ENCODE measurements at places on chromosomes 3 and 15.

DNA sequence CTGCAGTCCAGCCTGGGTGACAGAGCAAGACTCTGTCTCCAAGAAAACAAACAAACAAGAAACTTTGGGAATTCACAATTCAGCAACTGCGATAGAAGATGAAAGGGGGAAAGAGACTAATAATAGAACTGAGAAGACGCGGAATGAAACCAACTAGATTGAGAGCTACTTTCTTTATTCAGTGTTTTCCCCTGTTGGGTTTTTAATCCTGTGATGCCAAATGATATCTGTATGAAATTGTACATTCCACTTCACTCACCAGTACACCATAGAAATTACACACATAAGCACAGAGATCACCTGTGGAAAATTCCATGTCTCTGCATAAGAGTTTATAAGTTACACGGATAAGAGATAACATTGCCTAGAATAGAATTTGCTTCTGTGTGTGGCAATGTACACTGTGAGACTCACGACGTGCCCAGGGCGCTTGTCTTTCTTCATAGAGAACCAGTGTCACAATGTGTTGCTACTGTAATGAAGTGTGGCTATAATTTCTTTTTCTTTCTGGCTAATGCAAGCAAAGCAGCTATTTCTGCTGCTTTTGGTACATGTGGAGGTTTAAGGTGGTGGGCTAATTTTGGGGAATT, 17.7 kb upstream of the CHST2 start:
- no peak for DNase-seq

DNA sequence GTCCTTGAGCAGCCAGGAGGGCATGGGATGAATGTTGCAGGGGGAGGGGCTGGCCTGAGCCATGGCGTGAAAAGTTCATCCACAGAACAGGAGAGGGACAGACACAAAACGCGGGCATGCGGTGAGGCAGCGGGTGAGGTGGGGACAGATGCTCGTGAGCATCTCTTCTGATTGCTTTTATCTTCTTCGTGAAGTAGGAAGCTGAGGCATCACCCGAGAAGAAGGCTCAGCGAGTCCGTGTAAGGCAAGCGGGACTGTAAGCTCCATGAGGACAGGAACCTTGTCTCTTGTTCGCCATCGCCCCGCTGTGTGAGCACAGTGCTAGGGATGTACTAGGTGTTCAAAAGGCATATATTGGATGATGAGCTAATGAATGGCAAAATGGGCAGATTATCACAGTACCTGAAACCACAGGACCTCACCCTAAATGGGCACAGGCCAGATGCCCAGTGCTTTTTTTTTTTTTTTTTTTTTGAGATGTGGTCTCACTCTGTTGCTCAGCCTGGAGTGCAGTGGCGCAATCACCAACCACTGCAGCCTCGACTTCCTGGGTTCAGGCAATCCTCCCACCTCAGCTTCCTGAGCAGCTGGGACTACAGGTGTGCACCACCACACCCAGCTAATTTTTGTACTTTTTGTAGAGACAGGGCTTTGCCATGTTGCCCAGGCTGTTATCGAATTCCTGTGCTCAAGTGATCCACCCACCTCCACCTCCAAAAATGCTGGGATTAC, 46.8 kb downstream of the CPN2 start:
- DNase-seq = no peak

GRCh38 chr3:11053926-11054503, 61.5 kb downstream of the SLC6A1 start:
- DNase-seq = no peak

- no peak for DNase-seq
Measured at GRCh38 chr3:195548501-195548900, 5.4 kb upstream of the PPP1R2 start.

GRCh38 chr3:16064642-16065414, 109.7 kb upstream of the GALNT15 start:
- peak; percentile 24 for DNase-seq

GRCh38 chr3:49912881-49913281, 9.2 kb upstream of the MST1R start:
- DNase-seq = no peak

- peak; percentile 50 for DNase-seq
Measured at GRCh38 chr15:58980351-58980939, 7.0 kb upstream of the RNF111 start.

GRCh38 chr15:91525751-91526150, 327.8 kb upstream of the SLCO3A1 start:
- DNase-seq = no peak

DNA sequence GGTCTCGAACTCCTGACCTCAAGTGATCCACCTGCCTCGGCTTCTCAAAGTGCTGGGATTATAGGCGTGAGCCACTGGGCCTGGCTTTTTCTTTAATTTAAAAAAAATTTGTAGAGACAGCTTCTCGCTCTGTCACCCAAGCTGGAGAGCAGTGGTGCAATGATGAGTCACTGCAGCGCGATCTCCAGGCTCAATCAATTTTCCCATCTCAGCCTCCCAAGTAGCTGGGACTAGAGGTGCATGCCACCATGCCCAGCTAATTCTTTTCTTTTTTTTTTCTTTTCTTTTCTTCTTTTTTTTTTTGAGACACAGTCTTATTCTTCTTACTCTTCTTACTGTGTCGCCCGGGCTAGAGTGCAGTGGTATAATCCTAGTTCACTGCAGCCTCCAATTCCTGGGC, 19.8 kb downstream of the TUBGCP4 start:
- no peak for DNase-seq

DNA sequence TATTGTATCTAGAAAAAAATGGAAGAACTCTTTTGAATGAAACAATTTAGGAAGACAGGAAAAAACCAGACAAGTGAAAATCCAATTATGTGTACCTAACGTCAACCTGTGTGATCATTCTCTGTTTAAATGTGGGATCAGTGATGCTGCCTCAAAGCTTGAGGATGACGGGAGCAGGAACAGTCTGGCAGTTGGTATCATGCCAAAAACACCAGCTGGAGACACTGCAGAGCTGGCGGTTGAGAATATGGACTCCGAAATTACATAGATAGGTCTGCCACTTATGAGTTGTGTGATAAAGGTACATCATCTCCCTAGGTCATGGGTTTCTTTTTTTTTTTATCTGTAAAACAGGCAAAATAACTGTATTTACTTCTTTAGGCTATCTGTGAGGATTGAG, 480.5 kb downstream of the CNTN4 start:
- DNase-seq = no peak

- DNase-seq = no peak
Measured at GRCh38 chr3:54888162-54888561, 39.7 kb downstream of the LRTM1 start.

DNA sequence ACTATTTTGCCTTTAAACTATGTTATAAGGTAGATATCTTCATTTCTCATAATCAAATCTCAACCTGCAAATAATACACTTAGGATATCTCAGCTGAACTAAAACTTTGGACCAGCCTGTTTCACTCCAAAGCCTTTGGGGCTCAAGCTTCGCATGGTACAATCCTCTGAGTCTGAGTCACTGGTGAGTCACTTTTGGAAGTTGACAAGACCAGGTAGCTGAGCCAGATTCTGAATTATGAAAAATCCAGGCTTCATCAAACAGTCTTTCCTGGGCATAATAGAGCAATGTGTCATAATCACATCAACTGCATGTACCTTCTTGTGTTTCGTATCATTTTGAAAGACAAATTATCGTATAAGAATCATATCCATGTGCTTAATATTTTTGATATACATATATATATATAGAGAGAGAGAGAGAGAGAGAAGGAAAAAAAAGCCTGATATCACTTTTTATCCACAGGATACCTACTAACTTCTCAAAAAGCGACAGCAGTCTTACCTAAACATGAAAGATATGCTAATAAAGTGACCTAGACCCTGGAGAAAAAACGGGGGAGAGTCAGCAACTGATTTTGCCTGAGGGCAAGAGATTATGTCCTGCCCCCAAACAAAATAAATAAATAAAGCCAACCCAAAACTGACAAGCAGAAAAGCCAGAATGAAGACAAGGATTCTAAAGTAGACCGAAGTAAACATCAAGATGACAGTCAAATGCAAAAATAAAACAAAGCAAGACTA, 263.9 kb upstream of the TGFBR2 start:
- DNase-seq = no peak

DNA sequence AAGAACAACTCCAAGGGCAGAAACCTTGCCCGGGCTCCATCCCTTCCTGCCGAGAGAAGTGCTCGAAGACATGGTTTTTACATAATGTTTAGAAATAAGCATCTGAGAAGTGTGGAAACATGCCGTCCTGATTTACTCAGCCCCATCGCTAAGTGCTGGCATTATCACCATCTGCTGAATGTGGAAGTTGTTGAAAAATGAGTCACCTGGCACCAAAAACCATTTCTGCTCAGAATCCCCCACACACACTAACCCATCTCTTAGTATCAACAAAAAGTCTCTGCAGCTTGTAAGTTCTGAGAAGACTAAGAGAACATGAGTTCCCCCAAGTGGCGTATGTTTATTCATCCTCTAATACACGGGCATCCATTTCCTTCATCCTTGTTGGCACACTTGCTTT, 51.0 kb upstream of the ARL8B start:
- DNase-seq = peak; percentile 31

DNA sequence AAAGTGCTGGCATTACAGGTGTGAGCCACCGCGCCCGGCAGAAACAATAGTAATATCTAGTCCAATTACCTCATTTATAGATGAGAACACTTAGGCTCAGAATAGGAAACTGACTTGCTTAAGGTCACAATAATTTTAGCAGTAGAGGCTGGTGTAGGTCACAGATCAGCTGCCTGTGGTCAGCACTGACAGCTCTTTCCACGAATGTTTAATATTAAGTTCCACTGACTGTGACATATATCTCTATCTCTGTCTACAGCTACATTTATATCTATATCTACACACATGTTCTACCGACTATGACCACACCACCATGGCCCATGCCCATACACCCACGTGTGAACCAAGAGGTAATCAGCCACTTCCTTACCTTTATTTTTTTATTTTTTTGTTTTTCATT, 40.2 kb upstream of the DLG1 start:
- DNase-seq = no peak

DNA sequence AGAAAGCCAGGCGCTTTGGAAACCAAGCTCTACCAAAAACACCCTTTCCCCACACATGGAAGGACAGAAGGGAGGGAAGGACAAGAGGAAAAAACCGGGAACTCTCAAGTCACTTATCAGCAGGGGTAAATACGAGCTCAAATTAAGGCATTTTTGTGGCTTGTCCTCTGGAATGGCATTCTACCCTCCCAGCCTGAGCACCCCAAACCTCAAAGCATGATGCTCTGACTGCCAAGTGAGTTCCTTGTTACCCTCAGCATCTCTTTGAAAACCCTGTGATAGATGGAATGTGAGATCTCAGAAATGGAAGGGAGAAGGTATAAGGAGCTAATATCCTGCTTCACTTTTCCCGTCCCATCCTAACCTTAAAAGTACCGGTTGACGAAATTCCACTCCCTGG, 8.1 kb upstream of the CSPG5 start:
- no peak for DNase-seq

All from inflammatory macrophage treated with lipopolysaccharide for 4 hours (primary cell).